ENCODE measurements at places on chromosomes 6 and 20. TPM values are rescaled to one million over a fixed set of nuclear protein-coding genes. Genes with fewer than 3 reads are reported as not detected.

- H3K36me3 ChIP-seq: no peaks in the 10 kb centered on the region
- peak; percentile 55 for DNase-seq
- H3K27me3 ChIP-seq: no peaks in the 10 kb centered on the region
- no peak overlapping the region for H3K4me3 ChIP-seq
Observed at GRCh38 chr20:58019850-58020625, 208.4 kb downstream of the ANKRD60 start.

GRCh38 chr6:69294407-69294806 is 502.4 kb downstream of the LMBRD1 start:
- no peak for DNase-seq
- H3K36me3 ChIP-seq: no peaks in the 10 kb centered on the region
- H3K27ac ChIP-seq: no peak overlapping the region
- no peaks in the 10 kb centered on the region for H3K4me1 ChIP-seq

GRCh38 chr6:39051399-39052122 is 3.0 kb downstream of the GLP1R start:
- DNase-seq: no peak
- peaks cover 12% of the 10 kb centered on the region for H3K27me3 ChIP-seq
- H3K36me3 ChIP-seq: no peaks in the 10 kb centered on the region
- H3K4me1 ChIP-seq: no peaks in the 10 kb centered on the region

- no peak for DNase-seq
- H3K4me3 ChIP-seq: no peak overlapping the region
- H3K27me3 ChIP-seq: no peaks in the 10 kb centered on the region
- H3K4me1 ChIP-seq: no peaks in the 10 kb centered on the region
- H3K27ac ChIP-seq: no peak overlapping the region
Observed at GRCh38 chr6:45212976-45213375, 115.2 kb upstream of the RUNX2 start.

DNA sequence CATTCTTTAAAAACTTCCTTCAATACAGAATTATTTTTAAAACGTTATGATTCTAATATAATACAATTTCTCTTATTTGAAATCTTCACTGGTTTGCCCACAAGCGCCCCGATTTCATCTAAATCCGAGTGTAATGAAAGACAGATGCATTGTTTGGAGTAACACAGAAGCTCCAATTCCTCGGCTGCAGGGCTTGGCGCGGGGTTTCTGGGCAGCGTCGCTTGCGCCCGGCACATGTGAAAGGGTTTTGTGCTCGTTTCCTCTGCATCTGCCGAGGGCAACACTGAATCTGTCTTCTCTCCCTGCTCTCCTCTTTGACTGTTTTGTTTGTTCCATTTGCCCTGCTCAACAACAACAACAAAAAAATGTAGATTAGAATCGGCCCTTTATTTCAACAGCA is 248.6 kb upstream of the QKI start:
- H3K4me1 ChIP-seq: no peaks in the 10 kb centered on the region
- H3K36me3 ChIP-seq: no peaks in the 10 kb centered on the region
- DNase-seq: no peak

Gene GTSF1L
- total RNA-seq: not detected

Data from ascending aorta (tissue), 2 donors.